Fibroblast of the aortic adventitia (primary cell): ENCODE measurements at places on chromosomes 4 and X.
A peak's percentile ranks its signal among the peaks of the same experiment; 100 is the strongest.

- DNase-seq: no peak
Measured at GRCh38 chr4:23084559-23085248, 392.0 kb downstream of the GBA3 start.

DNA sequence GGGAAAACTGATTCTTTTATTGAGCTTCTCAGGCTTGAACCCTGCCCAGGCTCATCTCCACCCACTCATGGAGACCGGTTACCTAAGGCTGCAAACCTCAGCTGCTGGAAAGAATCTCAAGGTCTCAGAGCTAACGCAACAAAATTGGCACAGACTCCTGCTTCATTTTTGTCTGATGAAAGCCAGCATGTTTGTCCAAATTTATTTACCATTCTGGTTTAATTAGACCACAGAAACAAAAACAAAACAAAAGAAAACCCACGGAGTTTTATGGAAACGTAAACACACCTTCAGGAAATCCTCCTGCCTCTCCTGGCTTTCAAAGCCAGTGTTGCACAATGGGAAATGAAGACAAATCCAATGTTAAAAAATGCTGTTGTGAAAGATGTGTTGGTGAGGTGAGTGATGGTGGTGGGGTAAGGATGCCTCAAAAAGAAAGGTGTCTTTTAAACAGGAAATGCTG is 56.4 kb upstream of the PDLIM3 start:
- peak; percentile 13 for DNase-seq

- no peak for DNase-seq
Measured at GRCh38 chr4:151567056-151567455, 158.1 kb downstream of the FHIP1A start.

GRCh38 chr4:87949961-87950360 is 25.6 kb upstream of the SPP1 start:
- peak; percentile 31 for DNase-seq

- no peak for DNase-seq
Measured at GRCh38 chr4:122053186-122053585, 98.9 kb upstream of the BLTP1 start.

DNA sequence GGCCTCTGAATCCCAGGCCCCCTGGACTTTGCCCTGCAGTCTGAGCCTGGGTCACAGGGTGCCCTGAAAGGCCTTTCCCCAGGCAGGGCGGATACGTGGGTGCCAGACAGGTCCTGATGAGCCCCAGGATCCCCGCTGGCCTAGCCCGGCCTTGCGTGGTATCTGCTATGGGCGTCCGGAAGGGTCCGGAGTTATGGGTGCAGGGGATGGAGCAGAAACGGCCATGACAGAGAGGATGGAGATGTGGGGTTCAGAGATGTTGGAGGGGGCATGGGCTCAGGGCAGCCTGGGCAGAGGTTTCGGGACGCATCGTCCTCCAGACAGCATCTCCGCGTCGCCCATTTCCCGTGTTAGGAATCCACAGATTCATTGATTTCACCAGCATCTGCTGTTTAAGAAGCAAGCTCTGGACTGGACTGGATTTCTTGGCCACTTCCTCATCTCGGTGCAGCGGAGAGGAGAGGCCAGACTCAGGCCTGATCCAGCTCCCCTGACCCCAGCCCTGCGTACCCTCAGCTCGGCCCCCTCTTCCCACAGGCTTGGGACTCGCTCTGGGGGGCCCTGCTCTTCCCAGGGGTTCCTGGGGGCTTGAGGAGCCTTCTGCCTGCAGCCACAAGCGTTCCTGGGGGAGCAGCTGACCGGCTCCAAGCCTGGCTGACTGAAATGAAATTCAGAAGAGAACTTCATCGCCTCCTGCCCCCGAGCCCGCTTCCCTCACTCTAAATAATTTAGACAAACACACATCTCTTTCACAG is 86.9 kb upstream of the ADRA2C start:
- DNase-seq: no peak

- DNase-seq: no peak
Measured at GRCh38 chr4:60581919-60582536, 618.1 kb upstream of the ADGRL3 start.

DNA sequence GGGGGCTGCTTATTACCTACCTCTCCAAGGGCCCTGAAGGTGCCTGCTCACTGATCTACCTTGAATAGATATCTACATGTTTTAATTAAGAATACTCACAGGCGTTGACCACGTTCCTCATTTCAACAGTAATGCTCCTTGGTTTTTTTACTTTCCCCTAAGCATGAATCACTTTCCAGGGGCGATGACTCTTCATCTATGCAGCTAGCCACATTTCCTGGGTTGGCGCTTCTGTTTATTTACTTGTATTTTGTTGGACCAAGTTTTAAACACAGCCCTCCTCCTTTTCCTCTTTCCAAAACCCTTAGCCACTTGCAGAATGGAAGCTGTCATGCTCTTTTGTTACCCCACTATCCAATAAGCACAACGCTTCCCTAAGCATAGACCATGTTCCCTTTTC is 50.8 kb downstream of the CBLL2 start:
- DNase-seq: peak; percentile 65
